ENCODE measurements at places on chromosomes 7 and 10.

DNA sequence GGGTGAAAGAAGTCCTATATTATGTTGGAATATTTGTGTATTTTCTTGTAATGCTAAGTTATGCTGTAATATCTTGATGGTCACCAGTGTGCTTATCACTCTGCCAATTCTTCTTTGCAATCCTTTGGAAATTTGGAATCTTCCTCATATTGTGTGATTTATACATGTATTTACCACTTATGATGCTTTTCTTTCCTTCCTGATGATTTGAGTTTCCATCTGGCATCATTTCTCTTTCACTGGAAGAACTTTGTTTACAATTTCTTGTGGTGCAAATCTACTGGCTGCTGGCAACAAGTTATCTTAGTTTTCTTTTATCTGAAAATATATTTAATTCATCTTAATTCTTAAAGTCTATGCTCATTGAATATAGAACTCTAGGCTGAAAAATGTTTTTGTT is 29.2 kb downstream of the CFAP69 start:
- DNase-seq: no peak

- DNase-seq: no peak
Measured at GRCh38 chr7:103824251-103824650, 165.2 kb downstream of the RELN start.

GRCh38 chr7:90211391-90212148 is at the start of gene STEAP2:
STEAP2 (plus strand) TSS chr7:90211740; CDS start chr7:90225083, 13,343 bp downstream.
- no peak for DNase-seq

- peak; percentile 22 for DNase-seq
Measured at GRCh38 chr10:47340608-47341170, 7.5 kb upstream of the RBP3 start.

DNA sequence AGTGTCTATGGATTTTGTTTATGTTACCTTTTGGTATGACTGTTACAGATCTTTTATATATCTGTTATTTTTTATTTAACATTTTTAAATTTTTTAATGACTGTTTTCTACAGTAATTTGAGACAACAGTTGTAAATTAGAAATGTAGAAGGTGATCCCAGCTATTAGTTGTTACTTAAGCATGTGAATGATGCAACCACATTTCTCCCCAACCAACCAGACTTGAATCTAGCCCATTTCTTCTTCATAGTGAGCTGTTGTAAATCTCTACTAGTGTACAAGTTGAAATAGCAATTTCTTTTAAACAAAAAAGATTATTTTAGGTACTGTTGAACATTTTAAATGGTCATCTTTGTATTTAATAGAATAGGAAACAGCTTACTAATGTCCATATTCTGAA is 18.0 kb downstream of the TMEM106B start:
- DNase-seq: no peak

DNA sequence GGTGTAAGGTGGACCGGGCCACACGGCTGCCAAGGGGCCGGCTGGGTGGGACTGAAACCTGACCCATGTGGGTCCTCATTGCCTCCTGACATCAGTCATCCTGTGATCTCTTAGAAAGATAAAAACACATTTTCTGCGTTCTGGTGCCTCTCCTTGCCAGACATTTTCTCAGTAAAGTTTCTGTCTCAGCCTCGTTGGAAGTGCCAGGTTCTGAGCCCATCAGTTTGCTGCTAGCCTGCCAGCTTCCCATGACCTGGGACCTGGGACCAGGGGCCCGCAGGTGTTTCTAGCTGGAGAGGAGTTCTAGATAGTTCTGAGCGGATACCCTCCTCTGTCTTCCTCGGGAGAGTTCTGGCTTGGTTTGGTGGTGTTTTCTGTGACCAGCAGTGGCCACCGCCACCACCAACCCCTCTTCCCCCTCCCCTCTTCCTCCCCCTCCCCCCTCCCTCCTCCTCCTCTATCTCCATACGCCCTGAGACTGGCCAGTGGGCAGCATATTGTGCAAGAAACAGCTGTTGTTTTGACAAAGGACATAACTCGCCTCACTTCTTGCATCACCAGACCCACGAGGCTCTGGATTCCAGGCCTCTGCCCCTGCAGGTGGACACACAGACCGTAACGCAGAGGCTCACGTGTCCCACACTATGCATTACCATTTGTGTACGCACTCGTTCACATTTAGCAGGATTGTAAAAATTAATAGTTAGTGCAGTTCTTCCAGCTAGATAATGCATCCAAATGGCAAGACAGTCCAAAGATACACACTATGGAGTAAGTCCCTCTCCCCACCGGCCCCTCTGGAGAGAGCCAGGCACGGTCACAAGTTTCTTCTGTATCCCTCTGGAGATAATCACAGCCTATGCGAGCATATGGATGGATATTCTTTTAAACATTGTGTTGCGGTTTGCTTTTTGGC is 94.6 kb downstream of the CUX1 start:
- no peak for DNase-seq

GRCh38 chr10:25743832-25744231 is 190.2 kb upstream of the MYO3A start:
- no peak for DNase-seq

DNA sequence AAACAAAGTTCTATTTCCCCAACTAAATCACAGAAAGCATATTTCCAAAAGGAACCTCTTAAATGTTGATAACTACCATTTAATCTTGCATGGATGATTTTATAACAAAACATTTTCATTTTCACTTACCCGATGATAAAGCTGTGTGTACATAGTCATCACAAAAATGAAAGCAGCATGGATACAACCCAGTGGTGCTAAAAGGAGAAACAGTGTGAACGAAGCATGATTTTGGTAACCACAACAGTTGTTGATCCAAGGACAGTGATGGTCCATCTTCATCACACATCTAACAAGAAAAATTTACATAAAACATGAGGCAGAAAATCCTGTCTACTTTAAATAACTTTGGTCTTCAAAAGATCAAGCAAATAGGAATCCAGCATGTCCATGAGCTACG is 4.7 kb downstream of the ZDHHC6 start:
- no peak for DNase-seq

DNA sequence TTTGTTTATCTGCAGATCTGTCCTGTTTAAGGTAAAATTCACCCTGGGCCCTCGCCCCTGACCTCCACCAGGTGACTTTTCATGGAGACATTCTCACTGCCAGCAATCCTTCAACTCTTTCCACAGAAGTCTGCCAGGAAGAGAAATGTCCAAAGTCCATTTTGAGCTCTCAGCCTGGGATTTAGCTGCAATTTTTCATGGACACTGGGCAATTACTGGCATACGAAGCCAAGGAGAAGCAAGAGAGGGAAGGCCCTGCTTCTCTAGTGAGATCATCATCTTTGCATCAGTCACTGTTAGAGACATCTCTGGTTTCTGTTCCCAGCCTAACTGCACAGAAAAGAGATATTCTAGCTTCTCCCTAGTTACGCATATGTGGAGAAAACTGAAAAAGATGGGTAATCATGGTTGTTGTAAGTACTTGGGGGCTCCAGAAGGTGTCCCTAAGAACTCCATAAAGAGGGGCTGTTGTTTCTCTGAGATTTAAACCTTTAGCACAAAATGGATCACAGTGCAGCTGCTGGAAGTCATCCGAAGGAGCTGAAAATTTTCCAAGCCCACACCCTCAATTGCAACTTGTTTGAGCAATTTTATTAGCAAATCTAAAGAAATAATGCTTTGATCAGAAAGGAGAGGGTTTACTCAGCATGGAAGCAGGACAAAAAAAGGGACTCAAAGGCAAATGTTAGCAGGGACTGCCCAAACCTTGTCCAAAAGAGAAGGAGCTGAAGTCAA is 168.9 kb downstream of the SNX10 start:
- DNase-seq: no peak

DNA sequence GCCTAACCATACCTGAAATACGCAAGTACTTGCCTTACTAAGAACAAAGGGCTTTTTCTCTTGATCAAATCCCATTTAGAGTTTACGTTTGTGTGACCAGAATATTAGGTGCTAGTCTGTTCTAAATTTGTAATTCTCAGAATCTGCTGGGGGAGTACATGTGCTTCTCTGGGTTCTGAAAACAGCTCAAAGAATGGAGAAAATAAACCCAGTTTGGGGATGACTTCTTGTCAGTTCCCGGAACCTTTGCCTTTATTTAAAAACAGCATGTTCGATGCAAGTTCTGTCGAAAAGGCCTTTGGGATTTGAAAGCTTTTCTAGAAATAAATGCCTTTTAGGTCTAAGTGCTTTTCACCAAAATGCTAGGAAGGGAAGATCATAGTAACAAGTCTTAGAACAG is 147.0 kb downstream of the ARID5B start:
- DNase-seq: no peak

GRCh38 chr10:8238986-8239385 is 184.5 kb downstream of the GATA3 start:
- DNase-seq: no peak

- DNase-seq: no peak
Measured at GRCh38 chr10:78254013-78254412, 220.3 kb downstream of the RPS24 start.

DNA sequence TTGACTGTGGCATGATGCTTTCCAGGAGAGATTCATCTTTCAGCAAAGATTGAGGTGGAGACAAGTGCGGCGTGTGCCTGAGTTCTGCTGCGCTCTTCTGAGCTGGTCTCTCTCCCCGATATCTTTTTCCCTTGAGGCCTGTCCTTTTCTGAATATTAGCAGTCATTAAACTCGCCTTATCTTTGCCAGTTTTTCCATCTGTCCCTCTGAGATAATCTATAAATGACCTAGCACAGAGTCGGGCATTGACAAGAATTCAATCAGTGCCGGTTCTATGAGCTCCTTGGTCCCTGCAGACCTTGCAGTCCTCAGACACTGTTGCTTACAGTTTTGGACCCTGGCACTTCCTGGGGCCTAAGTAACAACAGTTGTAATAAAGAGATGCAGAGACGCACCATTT is 89.7 kb upstream of the IKZF1 start:
- no peak for DNase-seq

DNA sequence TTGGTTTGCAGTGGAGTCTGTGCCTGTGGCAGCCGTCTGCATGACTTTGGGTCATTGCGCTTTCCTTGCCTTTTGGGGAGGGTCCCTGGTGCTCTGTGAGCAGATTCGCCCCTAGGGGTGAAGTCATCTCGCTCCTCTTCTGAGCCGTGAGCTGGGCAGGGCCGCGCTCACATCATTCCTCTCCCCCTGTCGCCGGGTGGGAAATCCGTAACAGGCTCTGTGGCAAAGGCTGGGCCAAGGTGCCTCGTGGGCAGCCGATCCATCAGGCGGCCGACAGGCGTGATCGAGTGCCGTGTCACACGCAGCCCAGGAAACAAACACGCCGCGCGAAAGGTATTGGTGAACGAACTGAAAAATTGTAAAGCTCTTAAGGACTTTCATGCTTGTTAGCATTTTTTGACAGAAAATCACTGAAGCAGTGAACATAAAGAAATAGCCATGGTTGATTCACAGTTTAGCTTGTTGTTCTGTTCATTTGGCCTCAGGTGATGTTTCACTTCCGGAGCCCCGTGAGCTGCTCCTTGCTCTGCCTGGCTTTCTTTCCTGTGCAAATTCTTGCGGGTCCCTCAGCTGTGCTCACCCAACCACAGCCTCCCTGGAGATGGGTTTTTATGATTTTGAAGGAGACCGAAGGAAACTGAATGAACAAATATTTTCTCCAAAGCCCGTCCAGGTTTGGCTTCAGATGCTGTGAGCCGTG is 122.1 kb downstream of the NKX6-2 start:
- DNase-seq: no peak

DNA sequence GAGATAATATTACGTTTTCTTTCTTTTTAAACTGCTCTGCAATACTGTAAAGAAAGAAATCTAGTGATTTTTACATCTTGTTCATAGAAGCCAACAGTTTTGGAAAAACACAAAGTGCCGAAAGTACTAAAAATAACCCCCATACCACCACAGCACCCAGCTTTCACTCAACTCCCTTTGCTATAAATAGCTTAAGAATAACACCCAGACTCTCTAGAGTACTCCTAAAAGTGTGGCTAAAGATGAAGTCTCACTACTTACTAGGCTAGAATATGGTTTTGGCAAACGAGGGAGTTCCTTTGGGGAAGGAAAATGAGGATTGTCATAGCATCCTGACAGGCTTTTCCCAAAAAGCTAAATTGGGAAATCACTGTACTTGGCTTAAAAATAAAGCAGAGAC is 151.8 kb upstream of the ANK3 start:
- DNase-seq: no peak

- DNase-seq: no peak
Measured at GRCh38 chr10:71650397-71650796, 69.2 kb downstream of the C10orf105 start.
